BJ (cell line): ENCODE measurements at places on chromosomes 3 and 15. TPM values are rescaled to one million over a fixed set of nuclear protein-coding genes. Genes with fewer than 3 reads are reported as not detected.

DNA sequence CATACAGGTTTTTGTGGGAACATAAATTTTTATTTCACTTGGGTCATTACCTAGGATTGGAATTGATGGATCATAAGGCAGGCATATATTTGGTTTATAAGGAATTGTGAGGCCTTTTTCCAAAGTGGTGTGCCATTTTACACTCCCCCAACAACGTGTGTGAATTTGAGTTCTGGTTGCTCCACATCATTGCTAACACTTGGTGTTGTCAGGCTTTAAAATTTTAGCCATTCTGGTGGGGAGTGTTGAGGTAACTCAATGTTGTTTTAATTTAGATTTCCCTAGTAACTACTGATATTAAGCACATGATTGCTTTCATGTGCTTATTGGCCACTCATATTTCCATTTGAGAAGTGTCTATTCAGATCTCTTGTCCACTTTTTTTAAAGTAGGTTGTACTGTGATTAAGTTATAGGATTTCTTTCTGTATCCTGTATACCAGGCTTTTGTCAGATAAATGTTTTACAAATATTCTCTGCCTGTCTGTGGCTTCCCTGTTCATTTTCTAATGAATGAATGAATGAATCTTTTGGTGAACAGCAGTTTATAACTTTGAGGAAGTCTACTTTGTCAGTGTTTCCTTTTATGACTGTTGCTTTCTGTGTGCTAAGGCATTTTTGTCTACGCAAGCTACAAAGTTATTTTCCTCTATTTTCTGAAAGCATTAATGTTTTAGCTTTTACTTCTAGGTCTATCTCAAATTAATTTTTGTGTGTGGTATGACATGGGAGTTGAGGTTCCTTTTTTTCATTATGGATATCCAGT lies 17.9 kb upstream of the NR2C2 start:
- no peak for DNase-seq

DNA sequence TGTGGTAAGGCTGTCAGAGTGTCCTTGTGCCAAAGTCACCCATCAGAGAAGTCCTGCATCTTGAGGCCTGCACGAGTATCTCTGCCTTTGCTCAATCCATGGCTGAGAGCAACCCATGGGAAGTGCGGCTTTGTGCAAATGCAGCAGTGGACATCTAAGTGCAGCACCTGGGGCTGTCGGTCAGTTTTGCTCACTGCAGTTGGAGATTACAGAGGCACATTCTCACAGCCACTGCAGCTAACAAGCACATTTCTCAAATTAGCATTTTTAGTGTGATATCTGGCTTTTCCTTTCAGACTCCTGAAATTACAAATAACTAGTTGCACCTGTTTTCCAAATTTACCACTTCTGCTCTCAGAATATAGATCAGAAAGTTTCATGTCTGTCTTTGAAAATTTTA lies 81.5 kb upstream of the DAZL start:
- DNase-seq = no peak

GRCh38 chr15:75235051-75235673 lies 23.0 kb upstream of the GOLGA6C start:
- no peak for DNase-seq

SPESP1 gene
- polyA plus RNA-seq = 7.5 and 11.7 TPM in 2 replicates

MRPS25 gene
- 17.0 and 20.5 TPM in 2 replicates for polyA plus RNA-seq

LRTM1 gene
- not detected in 2 replicates for polyA plus RNA-seq
